ENCODE measurements at places on chromosomes 3 and 15. TPM values are rescaled to one million over a fixed set of nuclear protein-coding genes. Genes with fewer than 3 reads are reported as not detected.

DNA sequence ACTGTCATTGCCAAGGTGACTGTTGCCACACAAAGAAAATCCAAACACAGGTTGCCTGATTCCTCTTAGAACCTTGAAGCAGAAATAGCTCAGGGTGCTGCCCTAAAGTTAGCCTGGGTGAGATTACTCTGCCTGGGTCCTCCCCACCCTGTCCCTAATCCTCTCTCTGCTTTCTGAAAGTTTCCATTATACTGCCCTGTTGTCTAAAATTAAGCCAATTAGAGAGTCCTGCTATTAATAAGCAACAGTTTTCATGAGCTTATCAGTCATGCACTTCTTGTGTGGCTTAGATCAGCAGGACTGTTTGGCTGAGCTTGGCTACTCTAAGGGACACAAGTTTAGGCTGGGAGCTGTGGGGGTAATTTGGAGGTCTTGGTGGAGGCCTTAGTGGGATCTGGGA, 334.7 kb upstream of the LRRFIP2 start:
- no peak for DNase-seq
- peaks cover 6% of the 10 kb centered on the region for H3K27me3 ChIP-seq
- H3K4me1 ChIP-seq: peaks cover 8% of the 10 kb centered on the region
- H3K4me3 ChIP-seq: no peak overlapping the region

DNA sequence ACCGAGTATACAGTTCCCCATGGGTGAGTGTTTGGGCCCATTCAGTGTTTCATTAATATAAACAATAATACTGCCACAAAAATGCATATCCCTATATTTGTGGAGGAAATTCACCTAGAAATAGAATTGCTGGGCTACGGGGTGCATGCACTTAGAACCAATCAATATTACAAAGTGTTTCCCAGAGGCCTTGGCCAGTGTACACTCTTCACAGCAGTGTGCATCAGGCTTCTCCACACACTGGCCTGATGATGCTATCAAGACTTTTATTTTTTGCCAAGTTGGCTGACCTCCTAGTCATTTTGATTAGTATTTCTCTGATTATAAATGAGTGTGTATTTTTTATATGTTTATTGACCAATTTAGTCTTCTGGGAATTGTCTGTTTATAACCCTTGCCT, 323.7 kb downstream of the EPHB1 start:
- DNase-seq: no peak
- no peaks in the 10 kb centered on the region for H3K27me3 ChIP-seq
- H3K27ac ChIP-seq: no peak overlapping the region
- no peaks in the 10 kb centered on the region for H3K4me1 ChIP-seq
- no peak overlapping the region for H3K4me3 ChIP-seq

PLCB2 gene
- 95.7 TPM for total RNA-seq

DNA sequence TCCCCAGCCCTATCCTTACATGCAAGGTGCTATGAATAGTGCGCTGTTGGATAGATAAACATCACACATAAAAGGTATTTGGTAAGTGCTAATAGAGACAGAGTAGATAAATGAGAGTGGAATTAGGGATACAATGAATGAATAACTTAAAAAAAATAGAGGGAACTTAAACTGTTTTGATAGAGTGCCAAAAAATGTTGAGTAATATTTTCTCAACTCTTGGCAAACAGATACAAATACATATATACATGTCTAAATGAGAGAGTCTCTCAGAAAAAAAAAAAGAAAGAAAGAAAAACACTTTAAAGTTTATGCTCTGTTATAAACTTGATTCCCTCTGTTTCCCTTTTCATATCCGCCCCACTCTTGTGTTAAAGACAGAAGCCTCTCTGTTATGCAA, 667.4 kb downstream of the ROBO2 start:
- no peaks in the 10 kb centered on the region for H3K4me1 ChIP-seq
- H3K27ac ChIP-seq: no peak overlapping the region
- DNase-seq: no peak

DNA sequence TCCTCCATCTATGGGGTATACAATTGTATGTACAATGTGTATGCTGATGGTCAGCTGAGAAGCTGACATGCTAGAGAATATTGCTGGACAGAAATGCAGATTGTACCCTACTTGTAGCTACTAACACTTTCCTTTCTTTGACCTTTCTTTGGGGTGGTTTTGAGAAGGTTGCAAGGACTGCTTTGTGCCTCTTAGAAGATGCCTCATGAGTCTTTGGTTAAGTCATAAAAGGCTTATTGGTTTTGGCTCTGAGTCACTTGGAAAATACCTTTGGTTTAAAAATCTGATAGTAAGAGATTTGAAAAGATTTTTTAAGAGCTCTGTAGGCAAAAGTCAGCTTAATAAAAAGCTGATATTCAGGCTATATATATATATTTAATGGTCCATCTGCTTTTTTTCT, 71.5 kb downstream of the ZMAT3 start:
- DNase-seq: no peak
- H3K27me3 ChIP-seq: peaks cover 8% of the 10 kb centered on the region
- H3K36me3 ChIP-seq: peaks cover 7% of the 10 kb centered on the region
- no peak overlapping the region for H3K4me3 ChIP-seq
- H3K4me1 ChIP-seq: peaks cover 9% of the 10 kb centered on the region

ISY1 gene
- total RNA-seq: 73.8 TPM

DNA sequence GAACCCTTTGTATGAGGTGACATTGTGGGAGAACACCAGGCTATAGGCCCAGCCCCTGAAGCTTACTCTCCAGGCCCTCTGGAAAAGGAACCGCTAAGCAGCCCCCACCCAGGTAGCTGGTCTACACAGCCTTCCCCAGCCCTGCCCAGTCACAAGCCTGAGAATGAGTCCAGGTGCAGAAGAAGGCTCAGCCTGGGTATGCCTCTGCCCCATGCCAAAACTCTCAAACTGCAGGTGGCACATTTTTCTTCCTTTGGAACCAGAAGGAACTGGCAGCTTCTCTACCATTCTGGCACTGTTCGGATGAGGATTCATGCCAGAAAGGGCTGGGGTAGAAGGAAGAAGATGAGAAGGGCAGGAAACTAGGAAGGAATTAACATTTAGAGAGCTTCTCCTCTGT, 23.7 kb upstream of the TBC1D21 start:
- no peaks in the 10 kb centered on the region for H3K36me3 ChIP-seq
- H3K4me3 ChIP-seq: no peak overlapping the region
- no peaks in the 10 kb centered on the region for H3K4me1 ChIP-seq
- H3K27me3 ChIP-seq: no peaks in the 10 kb centered on the region

DNA sequence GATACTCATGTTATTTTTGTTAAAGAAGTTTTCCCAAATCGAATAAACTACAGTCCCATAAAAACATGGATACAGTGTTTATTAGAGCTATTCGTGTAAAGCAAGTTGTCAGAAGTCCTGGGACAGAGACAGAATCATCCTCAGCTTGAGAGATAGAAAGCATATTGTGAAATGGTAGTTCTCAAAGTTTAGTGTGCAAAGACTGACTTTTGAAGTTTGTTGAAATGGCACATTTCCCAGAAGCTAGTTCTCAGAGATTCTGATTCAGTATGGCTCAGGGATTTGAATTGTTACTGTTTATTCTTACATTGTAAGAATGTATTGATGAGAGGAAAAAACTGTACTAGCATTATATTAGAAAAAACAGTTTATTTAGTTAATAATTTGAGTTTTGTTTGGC, 22.1 kb downstream of the GABRR3 start:
- H3K4me1 ChIP-seq: peaks cover 22% of the 10 kb centered on the region
- no peak overlapping the region for H3K4me3 ChIP-seq
- H3K27ac ChIP-seq: no peak overlapping the region
- no peak for DNase-seq

DNA sequence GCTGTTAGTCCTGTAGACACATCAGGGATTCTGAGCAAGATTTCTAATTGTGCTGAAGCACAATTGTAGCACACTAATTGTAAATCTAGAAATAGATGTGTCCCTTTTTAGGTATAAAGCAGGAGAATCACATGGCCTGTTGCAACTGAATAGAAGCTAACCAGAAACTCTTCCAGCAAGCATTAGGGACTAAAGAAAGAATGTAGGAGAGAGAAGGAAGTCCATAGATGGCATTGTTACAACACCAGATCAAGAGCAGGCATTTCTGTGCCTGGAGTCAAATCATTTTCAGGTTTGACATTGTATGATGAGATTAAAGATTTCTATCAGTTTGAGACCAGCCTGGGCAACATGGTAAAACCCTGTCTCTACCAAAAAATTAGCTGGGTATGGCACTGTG, 27.4 kb downstream of the CALML4 start:
- DNase-seq: no peak
- no peaks in the 10 kb centered on the region for H3K4me1 ChIP-seq
- H3K27me3 ChIP-seq: no peaks in the 10 kb centered on the region
- H3K36me3 ChIP-seq: peaks cover 43% of the 10 kb centered on the region

DNA sequence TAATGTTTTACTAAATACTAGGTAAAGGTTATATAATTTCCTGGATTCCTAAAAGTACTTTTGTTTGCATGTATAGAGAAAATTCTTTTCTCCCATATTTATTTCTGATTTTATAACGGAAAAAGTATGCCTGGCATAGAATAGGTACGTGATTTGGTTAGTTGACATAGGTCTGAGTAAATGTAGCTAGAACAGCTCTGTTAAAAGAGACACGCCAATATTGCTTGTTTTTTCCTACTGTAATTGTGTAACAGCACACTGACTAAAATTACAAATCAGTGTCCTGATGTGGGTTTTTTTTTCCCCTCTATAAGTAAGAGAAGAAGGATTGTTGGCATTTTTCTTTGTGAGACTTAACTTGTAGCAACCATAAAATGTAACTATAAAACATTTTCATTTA, 26.7 kb downstream of the KLHL24 start:
- no peak overlapping the region for H3K27ac ChIP-seq
- DNase-seq: no peak
- peaks cover 1% of the 10 kb centered on the region for H3K4me1 ChIP-seq
- H3K4me3 ChIP-seq: no peak overlapping the region

BTLA gene
- 33.7 TPM for total RNA-seq

TPRG1 gene
- total RNA-seq: 25.9 TPM

DNA sequence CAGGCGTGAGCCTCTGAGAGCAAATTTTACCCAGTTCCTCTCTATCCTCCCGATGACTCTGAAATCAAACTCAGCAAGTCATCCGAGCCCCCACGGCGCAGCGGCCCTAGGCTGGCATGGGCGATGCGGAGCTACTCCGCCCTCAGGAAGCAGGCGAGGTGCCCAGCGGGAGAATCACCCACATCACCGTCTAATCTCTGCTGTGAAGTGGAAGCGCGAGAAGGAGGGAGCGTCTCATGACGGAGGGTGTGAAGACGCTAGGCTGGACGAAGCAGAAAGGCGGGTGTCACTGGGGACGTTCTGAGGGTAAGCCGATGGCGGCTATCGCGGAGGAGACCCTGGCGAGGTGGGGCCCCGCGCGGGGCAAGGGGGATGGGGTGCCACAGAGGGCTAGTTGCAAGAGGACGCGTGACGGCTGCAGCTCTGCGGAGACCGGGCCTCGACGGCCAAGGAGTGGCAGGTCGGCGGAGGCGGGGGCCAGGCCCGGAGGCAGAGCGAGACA, 9.1 kb upstream of the GNAI2 start:
- peak overlapping the region; percentile 95 for H3K27ac ChIP-seq
- peak overlapping the region; percentile 99 for H3K4me3 ChIP-seq
- H3K4me1 ChIP-seq: peaks cover 30% of the 10 kb centered on the region
- peaks cover 15% of the 10 kb centered on the region for H3K27me3 ChIP-seq
- peak; percentile 83 for DNase-seq

DNA sequence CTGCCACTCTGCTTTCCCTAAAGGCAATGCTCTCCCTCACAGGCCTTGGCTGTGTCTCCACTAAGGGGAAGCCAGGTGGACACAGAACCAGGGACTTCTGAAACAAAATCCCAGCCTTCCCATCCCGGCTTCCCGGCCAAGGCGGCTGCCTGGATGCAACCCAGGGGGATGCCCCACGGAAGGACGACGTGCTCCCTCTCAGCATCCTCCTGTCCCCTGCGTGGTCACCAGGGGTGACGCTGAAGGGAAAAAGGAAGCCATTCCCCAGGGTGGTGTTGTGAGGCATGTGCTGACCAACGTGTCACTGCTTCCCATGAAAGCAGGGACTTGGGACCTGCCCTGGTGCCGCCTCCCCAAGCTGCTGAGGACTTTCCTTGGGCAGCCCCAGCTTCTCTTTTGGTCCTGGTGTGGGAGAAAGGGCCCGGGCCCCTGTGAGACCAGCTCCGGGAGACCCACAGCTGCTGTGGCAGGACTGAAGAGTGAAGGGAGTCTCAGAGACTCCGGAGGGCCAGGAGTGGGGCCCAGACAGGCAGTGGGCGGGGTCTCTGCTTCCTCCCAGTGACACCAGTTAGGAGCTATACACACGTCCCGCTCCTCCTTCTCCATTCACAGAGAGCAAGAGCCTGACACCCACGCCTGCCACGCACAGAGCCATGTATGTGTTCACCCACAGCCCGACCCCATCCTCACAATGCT, 139.2 kb downstream of the NUP210 start:
- peaks cover 9% of the 10 kb centered on the region for H3K36me3 ChIP-seq
- peaks cover 1% of the 10 kb centered on the region for H3K4me1 ChIP-seq
- H3K27ac ChIP-seq: no peak overlapping the region
- no peak overlapping the region for H3K4me3 ChIP-seq
- DNase-seq: no peak
- peaks cover 44% of the 10 kb centered on the region for H3K27me3 ChIP-seq

Measured in activated CD4-positive, alpha-beta T cell treated with anti-CD3 and anti-CD28 coated beads, Interleukin-2, amount 10 ng/mL, durations not matched to agents 24 days and 14 days (primary cell).